ENCODE measurements at places on chromosomes 1 and 21.

- no peak for DNase-seq
Observed at GRCh38 chr1:35598895-35599294, 25.8 kb downstream of the TFAP2E start.

DNA sequence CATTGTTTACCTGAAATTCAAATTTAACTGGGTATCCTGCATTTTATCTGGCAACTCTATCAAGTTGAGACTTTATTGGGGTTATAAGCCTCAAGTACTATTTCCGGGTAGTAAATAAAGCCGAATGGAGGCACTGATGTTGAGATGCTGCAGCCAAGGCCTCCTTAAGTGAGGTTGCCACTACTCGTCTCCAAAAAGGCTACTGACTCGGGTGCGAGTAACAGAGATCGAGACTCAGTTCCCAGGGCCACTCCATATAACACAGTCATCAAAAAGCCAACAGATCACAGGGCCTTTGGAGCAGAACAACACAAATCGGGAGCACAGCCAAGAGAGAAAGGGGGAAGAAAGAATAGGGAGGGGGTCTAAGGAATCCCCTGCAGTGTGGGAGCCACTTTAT, 524 bp downstream of the COPA start:
- DNase-seq: no peak

GRCh38 chr1:96164053-96164452, 557.5 kb upstream of the PTBP2 start:
- no peak for DNase-seq

GRCh38 chr1:234533034-234533891, 54.3 kb upstream of the TARBP1 start:
- no peak for DNase-seq

- DNase-seq: no peak
Observed at GRCh38 chr21:42754270-42754933, 101.0 kb downstream of the PDE9A start.

GRCh38 chr1:50739125-50739524, 220.9 kb downstream of the FAF1 start:
- no peak for DNase-seq

DNA sequence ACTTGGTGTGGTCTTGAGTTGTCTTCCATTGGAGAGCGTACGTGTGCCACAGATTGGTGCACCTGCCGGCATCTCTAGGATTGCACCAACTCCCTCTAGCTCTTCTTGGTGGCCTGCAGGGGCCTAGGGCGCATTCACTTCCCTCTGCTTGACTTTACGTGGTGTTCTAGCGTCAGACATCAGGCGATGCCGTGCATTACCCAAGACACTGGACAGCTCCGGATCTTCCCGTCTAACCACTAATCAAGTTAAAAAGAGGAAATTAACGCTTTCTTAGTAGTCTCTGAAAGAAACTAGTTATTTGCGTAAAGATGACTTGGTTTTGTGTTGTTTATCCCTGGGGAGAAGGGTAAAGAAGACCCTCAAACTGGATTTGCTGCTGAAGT, 510 bp upstream of the IL10RB start:
- DNase-seq: no peak

DNA sequence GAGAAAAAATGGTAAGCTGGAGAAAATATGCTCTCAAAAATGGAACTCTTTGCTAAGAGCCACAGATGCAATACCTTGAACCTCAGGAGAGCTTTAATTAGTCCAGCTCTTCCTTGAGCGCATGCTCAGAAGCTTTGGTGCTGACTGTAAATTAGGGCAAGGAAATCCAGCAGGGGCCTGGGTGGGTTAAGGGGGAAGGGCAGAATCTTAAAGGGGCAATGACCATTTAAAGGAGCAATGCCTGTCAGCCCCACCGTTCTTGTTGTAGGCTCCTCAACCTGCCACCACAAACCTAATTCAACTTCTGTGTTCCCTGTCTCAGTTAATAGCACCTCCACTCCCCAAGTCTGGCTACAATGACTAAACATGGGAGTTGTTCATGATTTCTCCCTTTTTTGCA, 6.8 kb upstream of the SLC22A15 start:
- no peak for DNase-seq

- DNase-seq: no peak
Observed at GRCh38 chr1:65605621-65606020, 185.2 kb downstream of the LEPR start.

DNA sequence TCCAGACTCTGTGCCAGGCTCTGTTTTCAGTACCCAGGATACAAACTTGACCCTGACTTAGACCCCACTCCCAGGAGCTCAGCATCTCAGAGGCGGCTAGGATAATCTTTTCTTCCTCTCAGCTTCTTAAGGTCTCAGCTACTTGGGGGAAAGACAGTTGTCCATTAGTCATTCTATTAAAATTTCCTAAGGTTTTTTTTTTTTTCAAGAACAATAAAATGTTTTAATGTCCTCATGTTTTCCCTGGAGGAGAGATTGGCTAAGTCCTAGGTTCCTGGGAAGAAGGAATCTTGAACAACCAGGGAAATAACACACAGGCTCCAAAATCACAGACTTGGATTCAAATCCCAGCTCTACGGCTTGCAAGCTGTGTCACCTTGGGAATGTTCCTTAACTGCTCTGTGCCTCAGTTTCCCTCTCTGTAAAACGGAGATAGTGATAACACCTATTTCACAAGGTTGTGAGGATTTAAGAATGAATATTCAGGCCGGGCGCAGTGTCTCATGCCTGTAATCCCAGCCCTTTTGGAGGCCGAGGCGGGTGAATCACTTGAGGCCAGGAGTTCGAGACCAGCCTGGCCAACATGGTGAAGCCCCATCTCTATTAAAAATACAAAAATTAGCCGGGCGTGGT, 33.0 kb downstream of the CDK18 start:
- DNase-seq: no peak

DNA sequence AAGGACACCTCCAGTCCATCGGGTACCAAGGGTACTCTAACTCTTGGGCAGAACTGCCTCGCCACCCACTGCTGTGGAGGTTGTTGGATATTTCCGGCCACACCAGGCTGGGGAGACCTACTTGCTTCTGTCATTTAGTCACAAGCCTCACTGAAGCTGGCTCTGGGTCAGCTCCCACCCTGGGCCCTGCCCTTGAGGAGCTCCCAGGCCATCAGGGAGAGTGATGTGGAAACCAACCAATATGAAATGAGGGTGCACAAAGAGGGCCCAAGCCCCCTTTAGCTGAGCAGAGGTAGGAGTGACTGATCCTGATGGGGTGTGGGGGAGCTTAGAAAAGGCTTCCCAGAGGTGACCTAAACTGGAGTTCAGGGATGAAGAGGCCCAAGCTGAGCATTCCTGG, 19.6 kb downstream of the PARS2 start:
- DNase-seq: no peak

GRCh38 chr1:205676597-205676996, 3.7 kb downstream of the SLC45A3 start:
- DNase-seq: no peak

DNA sequence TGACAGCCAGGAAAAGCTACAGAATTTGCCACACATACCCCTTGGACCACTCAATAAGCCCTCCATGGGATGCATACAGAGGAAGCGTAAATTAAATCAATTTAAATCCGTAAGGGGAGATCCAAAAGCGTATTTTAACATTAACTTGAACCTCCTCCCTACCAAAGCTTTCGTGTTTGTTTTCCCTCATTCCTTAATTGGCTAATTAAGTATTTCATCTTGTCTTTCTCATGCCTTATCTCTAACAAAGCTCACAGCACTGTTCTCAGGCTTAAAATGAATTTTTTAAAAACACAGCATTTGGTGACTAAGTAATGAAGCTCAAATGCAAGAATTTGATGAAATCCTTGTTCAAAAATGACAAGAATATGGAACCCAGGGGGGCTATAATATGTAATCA, 3.1 kb downstream of the PTPN14 start:
- DNase-seq: no peak

DNA sequence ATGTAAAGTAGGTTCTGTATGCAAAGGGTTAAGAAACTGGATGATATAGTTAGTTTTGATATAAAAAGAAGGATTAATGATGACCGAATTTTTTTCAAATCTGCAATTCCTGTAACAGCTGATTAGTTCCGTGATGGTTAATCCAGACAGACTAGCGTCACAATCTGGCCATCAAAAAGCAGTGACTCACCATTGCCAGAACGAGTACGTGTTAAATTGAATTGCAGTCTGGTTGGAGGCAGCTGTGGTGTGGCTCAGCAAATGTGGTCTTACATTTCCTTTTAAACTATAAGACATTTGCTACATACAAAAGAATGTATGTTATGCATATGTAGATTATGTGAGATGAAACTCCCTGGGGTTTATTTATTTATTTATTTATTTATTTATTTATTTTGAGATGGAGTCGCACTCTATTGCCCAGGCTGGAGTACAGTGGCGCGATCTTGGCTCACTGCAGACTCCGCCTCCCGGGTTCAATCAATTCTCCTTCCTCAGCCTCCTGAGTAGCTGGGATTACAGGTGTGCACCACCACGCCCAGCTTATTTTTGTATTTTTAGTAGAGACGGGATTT, 139.8 kb downstream of the RYR2 start:
- DNase-seq: no peak

GRCh38 chr1:150179867-150180266, 30.2 kb downstream of the PLEKHO1 start:
- DNase-seq: no peak

GRCh38 chr1:4633346-4633745, 21.1 kb upstream of the AJAP1 start:
- DNase-seq: no peak

GRCh38 chr1:119910618-119911017, 14.3 kb upstream of the ADAM30 start:
- no peak for DNase-seq

- no peak for DNase-seq
Observed at GRCh38 chr1:181793831-181794230, 267.7 kb downstream of the ZNF648 start.

DNA sequence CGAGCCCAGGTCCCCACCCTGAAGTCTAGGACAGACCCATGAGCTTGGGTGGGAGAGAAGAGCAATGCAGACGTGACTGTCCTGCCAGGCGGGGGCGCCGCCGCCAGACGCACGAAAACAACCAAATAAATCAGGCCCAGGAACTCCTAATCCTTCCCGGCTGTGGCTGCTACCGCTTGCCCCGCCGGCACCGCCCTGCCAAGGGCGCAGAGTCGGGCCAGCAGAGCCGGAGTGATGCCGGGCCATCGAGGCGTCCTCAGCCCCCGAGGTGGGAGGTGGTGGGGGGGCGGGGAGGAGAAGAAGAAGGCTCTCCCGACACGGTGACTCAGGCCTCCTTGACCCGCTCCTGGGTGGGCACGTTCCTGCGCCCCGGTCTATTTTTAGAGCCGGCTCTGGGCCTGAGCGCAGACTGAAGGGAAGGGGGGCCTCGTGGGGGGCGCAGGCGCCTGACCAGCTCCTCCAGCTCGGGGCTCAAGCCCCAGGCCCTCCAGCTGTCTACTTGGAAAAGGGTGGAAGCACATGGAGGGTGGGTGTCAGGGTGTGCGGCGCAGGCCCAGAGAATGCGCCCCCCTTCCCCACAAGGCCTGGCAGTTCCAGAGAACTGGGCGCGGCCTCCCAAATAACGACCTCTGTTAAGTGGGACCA, 10.7 kb upstream of the COL16A1 start:
- DNase-seq: no peak

DNA sequence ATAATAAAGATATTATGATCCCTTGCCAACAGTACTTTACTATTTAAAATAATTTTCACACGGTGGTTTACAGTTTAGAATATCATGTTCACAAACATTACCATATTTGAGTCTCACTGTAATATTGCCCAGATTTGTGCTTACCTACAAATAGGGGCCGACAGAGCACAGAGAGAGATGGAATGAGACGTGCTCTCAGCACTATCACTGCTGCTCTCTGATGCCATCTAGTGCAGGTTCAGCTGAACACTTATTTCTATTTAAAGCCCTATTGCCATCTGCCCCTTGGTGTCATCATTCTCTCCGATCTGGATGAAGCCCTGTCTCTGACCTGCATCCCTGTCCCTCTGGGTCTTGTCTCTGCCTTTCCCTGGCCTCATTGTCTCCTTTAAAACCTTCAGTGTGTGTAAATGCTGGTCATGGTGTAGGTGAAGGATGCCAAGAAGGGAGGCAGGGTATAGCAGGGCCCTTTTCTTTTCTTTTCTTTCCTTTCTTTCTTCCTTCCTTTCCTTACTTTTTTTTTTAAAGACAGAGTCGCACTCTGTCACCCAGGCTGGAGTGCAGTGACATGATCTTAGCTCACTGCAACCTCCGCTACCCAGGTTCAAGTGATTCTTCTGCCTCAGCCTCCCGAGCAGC, 6.9 kb upstream of the GPATCH4 start:
- peak; percentile 27 for DNase-seq

- DNase-seq: no peak
Observed at GRCh38 chr21:41848958-41849580, 30.1 kb downstream of the PRDM15 start.

DNA sequence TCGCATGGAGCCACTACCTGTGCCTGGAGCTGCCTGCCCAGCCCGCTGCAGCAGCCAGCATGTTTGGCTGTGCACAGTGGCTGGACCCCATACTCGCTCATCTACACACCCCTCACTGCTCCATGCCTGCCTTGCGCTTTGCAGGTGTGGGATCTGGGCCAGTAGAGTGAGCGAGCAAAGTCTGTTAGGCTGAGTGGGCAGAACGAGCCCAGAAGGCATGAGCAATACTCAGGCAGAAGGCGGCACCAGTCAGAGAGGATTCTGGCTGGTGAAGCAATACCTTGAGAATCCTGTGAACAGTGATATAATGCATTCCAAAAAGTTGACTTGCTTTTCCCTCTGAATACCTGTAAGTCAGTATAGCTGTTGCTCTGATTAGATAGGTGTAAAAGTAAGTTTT, 816.4 kb downstream of the KCNT2 start:
- no peak for DNase-seq

DNA sequence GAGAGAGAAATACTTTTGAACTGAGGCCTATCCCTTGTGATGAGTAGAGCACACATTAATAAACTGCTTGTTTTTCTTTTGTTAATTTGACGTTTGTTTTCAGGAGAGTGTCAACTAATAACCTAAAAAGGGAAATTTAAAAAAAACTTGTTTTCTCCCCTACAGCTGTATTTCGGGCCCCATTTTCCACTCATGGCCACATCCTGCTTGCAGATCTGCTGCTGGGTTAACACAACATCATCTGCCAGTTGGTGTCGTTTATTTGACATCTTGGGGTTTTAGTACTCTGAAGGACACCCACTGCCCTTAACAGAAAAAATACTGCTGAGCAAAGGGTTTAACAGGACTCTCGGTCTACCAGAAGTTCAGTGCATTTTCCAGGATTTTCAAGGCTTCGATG, 848 bp upstream of the PYHIN1 start:
- DNase-seq: no peak

GRCh38 chr1:205109269-205109668, 12.5 kb downstream of the RBBP5 start:
- no peak for DNase-seq
